Stimulated activated CD4-positive, alpha-beta T cell treated with anti-CD3 and anti-CD28 coated beads, TNF-alpha, amount 100 ng/mL, for 4 hours (primary cell): ENCODE measurements at places on chromosomes 13 and 19.

- DNase-seq: no peak
These were observed 763.6 kb upstream of the SLITRK6 start for GRCh38 chr13:86562866-86563265.

DNA sequence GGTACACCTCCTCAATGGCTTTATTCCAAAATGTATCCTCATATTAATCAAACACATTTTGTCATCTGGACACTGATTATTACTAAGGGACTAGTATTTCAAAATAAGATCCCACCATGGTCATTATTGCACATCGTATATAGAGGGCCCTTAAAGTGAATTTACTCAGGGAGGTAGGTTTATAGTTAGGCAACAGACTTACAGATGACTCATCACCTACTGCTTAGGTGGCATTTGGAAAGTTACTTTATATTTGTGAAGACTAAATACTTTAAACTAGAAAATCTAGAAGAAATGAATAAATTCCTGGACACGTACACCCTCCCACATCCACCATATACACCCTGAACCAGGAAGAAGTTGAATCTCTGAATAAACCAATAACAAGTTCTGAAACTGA lies 353.0 kb downstream of the KCTD12 start:
- DNase-seq: no peak

DNA sequence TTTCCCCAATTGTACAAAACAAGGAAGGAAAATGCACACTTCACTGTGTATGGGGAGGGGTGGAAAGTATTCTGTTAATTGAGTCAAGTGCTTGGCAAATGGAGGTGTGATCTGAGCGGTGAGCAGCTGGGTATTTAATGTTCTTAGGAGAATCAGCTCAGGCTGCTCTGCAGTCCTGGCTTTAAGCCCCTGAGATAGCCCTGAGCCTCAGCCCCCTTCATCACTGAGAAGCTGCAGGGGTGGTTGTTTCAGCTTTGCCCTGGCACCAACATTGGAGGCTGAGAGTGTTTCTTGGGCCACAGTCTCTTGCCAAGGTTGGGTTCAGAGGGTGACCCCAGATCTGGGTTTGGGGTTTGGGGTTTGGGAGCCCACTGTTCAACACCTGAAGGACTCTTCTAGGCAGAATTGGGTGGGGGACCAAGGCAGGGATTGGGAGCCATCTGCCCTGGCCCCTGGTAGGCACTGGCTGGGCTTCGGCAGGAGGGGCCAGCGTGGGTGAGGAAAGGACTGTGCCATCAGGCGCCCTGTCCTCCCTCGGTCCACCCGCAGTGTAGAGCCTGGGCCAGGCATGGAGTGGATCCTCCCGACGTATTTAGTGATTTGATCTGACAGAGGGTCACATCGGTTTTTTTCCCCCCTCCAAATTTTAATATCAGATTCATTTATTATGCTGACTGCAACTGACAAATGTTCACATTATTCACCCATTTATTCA lies 66.7 kb upstream of the ZNF536 start:
- DNase-seq: no peak

DNA sequence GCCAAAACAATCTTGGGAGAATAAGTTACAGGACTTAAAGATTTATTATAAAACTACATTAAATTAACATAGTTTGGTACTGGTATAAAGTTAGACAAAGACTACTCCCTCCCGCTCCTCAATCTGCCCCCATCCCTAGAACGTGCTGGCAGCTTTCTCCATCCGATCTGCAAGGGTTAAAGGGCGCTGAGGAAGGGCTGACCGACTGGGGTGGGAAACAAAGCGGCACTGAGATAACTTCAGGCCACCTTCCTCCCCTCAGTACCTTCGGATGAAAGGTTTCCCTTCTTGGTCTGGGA lies 790 bp upstream of the SUGT1 start:
- DNase-seq: no peak

- DNase-seq: no peak
These were observed 419 bp downstream of the MRPS31 start for GRCh38 chr13:40770609-40770933.

GRCh38 chr13:37640499-37640898 lies 41.9 kb upstream of the POSTN start:
- no peak for DNase-seq

DNA sequence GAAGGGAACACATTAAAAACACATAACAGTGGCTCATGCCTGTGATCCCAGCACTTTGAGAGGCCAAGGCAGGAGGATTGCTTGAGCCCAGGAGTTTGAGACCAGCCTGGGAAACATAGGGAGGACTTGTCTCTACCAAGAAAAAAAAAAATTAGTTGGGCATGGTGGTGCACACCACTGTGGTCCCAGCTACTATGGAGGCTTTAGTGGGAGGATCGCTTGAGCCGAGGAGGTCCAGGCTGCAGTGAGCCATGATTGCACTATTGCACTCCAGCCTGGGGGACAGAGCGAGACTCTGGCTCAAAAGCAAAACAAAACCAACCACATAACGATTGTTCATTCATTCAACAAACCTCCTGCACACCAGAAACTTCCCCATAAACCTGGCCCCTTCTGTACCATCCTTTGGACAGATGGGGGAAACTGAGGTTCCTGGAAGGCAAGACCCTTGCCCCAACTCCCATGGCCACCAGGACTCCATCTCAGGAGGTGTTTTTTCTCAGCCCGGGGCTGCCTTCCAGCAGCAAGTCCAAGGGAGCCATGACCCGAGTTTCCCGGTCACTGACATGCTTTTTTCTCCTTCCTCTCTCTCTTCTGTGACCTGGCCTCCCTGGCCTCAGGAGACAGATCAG lies 4.3 kb downstream of the FOSB start:
- DNase-seq: no peak

DNA sequence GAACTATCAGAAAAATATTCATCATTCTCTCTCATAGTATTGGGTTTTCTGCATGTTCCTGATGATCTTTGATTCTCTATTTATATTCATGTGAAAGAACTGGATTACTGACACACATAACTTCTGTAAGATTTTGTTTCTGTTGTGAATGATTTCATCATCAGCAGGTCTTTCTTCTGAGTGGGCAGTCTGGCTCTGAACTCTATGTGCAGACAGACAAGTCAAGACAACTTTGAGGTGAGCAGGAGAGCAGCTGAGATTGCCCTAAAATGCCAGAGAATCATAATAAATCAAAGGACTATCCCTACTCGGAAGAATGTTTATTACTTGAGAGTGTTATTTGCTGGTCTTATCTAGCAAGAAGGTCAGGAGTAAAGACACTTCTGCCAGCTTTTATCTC lies 652.1 kb upstream of the GPC6 start:
- no peak for DNase-seq

DNA sequence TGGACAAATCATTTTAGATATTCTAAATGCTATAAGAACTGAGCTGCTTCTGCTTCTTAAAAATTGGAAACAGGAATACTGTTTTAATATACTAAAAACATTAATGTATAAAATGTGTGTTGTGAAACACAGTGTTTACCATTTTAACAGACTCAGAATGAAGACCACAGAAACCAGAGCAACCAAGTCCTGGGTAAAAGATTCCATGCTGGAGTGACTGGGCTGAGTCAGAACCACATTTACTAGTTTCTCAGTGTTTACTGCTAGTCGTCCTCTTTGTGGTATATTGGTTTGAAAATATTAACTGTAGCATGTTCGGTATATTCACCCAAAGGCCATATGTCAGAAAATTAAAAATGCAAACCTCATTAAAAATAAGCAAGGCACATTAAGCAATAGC lies 31.9 kb downstream of the ANKRD10 start:
- DNase-seq: no peak

DNA sequence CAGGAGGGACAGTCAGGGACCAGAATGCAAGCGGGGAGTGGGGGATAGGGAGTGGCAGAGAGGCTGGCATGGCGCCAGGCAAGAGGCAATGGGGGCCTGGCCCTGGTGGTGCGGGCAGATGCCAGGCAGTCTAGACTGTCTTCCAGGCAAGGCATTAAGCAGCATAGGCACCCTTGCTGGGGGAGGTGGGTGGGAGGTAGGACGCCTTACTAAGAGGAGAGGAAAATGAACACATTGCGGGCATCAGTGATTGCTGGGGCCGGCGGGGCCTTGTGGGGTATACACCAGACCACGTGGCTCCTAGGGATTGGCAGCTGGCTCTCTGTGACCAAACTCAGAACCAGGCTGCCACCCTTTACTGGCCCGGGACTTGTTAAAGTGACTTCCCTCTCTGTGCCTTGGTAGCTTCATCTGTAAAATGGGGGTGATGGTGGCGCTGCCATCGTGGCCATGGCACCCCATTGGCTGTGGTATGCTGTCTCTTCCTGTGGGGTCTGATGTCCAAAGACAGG lies 46.0 kb downstream of the DNM2 start:
- no peak for DNase-seq

DNA sequence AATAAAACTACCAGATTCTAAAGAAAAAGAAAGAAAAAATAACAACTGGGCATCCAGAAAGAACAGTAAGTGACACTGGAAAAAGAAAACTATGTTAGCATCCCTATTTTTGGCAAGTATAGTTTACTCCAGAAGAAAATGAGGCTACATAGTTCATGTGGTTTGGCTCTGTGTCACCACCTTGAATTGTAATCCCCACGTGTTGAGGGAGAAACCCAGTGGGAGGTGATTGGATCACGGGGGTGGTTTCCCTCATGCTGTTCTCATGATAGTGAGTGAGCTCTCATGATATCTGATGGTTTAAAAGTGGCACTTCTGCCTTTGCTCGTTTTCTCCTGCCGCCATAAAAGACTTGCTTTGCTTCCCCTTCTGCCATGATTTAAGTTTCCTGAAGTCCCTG lies 76.9 kb downstream of the ITGBL1 start:
- no peak for DNase-seq

- no peak for DNase-seq
These were observed 22.2 kb downstream of the AP2S1 start for GRCh38 chr19:46828484-46828883.

GRCh38 chr13:51047434-51048165 lies 63.5 kb downstream of the C13orf42 start:
- no peak for DNase-seq

- no peak for DNase-seq
These were observed 126.6 kb downstream of the USP12 start for GRCh38 chr13:27044837-27045570.

- DNase-seq: no peak
These were observed 26.3 kb downstream of the EPS15L1 start for GRCh38 chr19:16445238-16446107.

DNA sequence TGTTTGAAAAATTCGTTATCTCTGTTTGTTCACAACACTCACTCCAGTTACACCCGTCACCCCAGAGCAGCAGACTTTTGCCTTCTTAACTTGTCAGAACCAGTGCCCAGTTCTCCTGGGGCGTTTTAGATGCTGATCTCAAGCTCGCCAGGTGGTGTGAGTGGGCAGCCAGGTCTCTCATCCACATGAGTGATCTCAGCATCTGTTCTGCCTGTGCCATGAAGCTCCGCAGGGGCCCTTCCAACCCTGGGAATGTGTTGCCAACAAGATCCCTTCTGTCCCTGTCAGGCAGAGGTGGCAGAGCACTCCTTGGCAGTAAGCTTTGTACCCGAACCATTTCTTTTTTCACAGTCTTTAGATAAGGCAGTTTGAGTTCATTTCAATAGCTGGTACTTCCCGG lies 896.5 kb downstream of the UQCRFS1 start:
- DNase-seq: no peak

DNA sequence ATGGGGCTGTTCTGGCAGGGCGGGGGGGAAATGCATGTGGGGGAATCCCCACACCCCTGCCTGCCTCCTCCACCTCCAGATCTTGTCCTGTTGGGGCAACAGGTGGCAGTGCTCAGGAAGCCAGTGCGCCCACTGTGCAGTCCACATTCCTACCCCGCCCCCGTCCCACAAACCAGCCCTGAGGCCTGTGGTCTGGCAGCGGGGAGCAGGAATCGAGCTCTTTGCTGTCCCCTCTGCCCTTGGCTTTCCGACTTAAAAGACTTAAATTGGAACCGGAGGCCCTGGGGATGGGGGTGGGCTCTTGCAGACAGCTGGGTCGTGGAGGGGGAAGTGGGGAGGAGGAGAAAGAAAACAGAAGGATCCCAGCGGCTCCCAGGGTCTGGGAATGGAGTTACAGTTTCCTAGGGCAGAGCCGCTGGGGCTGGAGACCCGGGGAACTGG lies 4.3 kb downstream of the NANOS3 start:
- DNase-seq: no peak

- no peak for DNase-seq
These were observed 37.0 kb upstream of the NANOS3 start for GRCh38 chr19:13839938-13840304.

- DNase-seq: no peak
These were observed 8.1 kb downstream of the RPS9 start for GRCh38 chr19:54208784-54209057.

GRCh38 chr19:10189616-10190015 lies 5.1 kb downstream of the DNMT1 start:
- DNase-seq: no peak
